ENCODE measurements at places on chromosomes 11 and 22. TPM values are rescaled to one million over a fixed set of nuclear protein-coding genes. Genes with fewer than 3 reads are reported as not detected.

MRPL16 gene
- total RNA-seq = 47.0 TPM

CELF1 gene
- total RNA-seq = 60.3 TPM

APOBEC3C gene
- 7.6 TPM for total RNA-seq

SMIM38 gene
- 0.32 TPM for total RNA-seq

Measured in bronchial smooth muscle cell (primary cell).